K562 (cell line): ENCODE measurements at places on chromosomes 12 and 14. TPM values are rescaled to one million over a fixed set of nuclear protein-coding genes. Genes with fewer than 3 reads are reported as not detected.
A peak's percentile ranks its signal among the peaks of the same experiment; 100 is the strongest.

- no peak for DNase-seq
Observed at GRCh38 chr12:49930515-49931288, 19.8 kb upstream of the AQP2 start.

DNA sequence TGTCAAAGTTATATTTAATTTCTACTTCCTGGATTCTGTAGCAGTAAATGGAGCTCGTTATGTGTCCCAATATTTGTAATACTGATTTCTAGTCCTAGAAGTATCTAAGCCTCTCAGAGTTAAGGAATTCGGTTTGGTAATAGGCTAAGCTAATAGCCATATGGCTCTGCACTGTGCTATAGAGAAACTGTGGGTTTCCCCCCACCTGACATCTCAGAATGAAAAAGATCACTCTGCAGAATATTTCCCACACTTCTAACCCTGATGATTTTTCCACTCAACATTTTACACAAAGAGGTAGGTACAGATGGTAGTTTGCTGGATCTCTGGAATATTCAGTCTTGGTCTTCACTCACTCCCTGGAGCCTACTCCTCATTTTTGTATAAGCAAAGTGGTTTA lies 71.2 kb downstream of the BORCS5 start:
- no peak for DNase-seq

DNA sequence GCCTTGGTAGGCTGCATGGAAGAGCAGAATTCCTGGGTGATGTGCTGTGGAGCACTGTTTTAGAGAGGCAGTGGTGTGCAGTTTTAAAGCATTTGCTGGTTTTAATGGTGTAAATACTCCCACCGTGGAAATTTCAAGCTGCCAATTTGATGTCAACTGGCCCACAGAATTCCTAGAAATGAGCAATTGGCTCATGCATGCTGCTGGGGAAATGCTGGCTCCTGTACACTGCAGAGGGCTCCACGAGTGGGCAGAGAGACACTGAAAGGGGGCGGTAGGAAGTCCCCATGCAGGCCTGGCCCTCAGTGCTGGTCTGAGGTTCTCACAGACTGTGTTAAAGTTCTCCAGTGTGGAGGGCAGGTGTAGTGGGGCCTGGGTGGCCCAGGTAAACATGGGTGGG lies 99.4 kb upstream of the NTF3 start:
- DNase-seq: no peak

DNA sequence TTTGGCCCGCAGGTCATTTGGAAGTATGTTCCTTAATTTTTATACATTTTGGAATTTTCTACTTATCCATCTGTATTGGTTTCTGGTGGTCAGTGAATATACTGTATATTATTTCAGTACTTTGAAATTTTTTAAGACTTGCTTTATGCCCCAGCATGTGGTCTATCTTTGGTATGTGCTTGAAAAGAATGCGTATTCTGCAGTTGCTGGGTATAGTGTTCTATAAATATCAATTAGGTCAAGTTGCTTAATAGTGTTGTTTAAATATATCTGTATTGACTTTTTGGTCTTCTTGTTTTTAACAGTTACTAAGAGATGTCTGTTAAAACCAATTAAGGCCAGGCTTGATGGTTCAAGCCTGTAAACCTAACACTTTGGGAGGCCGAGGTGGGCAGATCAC lies 21.7 kb upstream of the SIX1 start:
- DNase-seq: no peak

DNA sequence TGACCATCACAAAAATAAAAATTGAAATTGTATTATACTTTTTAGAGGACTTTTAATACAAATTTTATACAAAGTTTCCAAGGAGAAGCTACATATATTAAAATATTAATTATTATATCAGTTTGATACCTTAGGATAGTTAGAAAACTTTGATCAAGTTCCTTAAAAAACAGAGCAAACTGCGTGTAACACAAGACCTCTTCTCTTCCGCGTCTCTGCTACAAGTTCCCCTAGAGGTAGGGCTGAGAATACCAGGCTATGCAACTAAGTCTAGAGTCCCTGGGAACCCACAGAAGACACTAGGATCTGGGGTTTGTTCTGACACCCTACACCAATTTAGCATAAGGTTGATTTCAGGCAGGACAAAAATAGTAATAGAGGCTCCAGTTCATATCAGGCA lies 319.0 kb downstream of the FOXG1 start:
- no peak for DNase-seq

DNA sequence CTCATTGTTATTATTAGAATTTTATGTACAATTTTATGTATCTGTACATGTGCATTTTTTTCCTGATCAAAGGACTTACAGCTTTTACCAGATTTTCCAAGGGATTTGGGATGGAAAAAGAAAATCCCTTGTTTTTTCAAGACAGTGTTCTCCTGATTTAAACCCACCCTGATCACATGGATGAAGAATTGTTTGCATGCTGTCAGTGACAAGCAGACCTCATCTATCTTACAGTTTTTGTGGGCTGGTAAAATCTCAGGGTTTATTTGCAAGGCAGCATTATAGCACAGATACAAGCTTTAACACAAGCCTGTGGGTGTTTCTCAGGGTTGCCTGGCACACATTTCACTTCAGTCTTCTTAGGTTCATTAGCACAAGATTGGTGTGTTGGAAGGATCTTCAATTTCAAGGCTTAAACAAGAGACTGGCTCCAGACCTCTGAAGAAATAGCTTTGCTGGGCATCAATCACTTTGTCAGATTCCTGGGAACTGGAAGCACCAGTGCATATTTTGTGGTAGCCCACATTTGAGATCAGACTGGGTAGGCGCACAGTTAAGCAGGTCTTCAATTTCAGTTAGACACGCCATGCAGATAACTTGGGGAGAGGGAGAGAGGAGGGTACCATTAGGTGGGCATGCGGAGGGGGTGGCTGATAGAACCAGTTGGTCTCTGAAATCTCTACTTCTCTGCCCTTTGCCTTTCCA lies 118.0 kb downstream of the TBX5 start:
- DNase-seq: no peak

- DNase-seq: no peak
Observed at GRCh38 chr12:19772776-19773175, 333.5 kb downstream of the AEBP2 start.

GRCh38 chr12:88945051-88945732 lies 364.9 kb upstream of the KITLG start:
- DNase-seq: no peak

DNA sequence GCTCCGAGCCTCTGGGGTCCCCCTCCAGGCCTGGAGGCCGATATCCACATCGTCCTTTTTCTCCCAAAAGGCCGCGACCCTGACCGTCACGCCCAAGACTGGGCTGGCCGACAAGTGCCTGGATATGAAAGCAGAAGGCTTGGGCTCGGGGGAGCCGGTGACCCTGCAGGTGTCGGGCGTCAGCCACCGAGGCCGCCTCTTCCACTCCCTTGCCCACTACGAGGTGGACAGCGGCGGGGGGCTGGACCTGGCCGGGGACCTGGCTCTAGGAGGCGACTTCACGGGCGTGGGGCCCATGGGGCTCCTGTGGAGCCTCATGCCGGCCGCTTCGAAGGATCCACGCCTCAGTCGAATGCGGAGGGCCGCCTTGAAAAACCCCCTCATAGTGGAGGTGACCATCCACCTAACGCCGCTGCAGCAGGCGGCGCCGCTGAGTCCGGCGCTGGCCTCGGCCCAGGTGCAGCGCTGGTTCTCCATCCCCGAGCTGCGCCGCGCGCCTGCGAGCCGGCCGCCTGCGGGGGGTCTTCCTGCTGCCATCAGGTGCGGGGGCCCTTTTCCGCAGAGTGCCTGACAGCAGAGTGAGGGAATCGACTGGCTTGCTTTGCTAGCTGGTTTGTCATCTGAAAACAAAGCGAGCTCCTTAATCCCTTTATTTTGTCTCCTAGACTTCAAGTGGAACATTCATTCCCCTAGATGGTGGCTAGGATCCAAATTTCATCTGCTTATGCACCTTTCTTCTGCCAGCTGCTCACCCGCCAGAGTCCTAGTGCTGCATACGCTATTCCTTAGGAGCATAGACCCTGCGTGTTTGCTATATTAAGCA lies 10.6 kb upstream of the DNAL1 start:
- no peak for DNase-seq

GRCh38 chr12:6452245-6452943 lies 552 bp downstream of the TAPBPL start:
- peak; percentile 12 for DNase-seq

GRCh38 chr12:37548266-37548805 lies 768.2 kb upstream of the ALG10B start:
- no peak for DNase-seq

- DNase-seq: no peak
Observed at GRCh38 chr14:73719791-73720190, 5.6 kb upstream of the PNMA1 start.

DNA sequence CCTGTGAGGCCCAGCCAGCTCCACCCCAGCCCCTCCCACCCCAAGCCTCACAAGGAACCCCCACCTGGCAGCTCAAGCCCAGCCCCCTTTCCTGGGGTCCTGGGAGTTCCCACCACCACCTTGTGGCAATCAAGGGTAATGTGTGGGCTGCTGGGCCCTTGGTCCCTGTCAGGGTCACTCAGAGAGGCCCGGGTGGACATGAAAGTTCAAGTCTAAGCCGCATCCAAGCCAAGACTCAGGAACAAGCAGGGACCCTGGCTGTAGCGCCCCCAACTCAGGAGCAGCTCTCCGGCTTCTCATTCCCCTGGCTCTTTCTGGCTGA lies 106.4 kb upstream of the C14orf180 start:
- DNase-seq: no peak

- no peak for DNase-seq
Observed at GRCh38 chr14:87999277-87999676, 5.7 kb upstream of the GPR65 start.

GRCh38 chr12:5905757-5906156 lies 39.3 kb downstream of the ANO2 start:
- no peak for DNase-seq

- peak; percentile 38 for DNase-seq
Observed at GRCh38 chr14:65164068-65164824, 61.9 kb upstream of the MAX start.

GRCh38 chr12:12481631-12482030 lies 81.0 kb downstream of the DUSP16 start:
- no peak for DNase-seq

- DNase-seq: no peak
Observed at GRCh38 chr14:38944691-38945090, 158.3 kb downstream of the SEC23A start.

DNA sequence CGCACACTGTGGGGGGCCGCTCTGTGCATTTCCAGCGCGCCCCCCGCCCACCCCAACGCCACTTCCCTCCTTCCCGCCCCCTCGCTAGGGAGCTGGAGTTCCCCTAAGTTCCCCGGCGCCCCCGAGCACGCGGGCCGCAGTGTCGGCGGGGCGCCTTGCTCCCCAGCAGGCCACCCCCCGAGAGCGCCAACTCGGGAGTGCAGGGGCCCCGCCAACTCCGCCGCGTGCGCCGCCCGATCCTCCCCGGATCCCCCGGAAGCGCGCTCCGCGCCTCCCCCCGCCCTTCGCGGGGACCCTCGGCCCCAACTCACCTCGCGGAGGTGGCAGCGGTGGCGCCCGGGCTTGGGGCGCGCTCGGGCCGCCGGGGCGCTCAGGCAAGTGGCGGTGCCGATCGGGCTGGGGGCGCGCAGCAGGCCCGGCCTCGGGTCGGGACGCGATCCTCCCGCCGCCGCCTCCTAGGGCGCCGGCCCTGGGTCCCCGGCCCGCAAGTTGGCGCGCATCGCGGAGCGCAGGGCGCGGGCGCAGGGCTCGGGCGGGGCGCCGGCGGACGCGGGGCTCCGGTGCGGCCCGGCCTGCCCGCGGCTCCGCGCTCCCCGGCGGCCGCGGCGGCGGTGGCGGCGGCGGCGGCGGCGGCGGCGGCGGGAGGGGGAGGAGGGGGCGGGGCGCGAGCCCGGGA lies at the start of gene NCOR2:
NCOR2 (minus strand) TSS at position 616 of the 676 bp plus-strand sequence. CDS start 72,361 bp downstream, outside the sequence.
- DNase-seq: peak; percentile 45

The CPNE6 gene
- not detected in 2 replicates for total RNA-seq

The PLA2G1B gene
- 1.4 and 1.8 TPM in 2 replicates for total RNA-seq

The KCNK10 gene
- not detected in 2 replicates for total RNA-seq

The PMCH gene
- total RNA-seq: not detected in 2 replicates

The ADAM21 gene
- total RNA-seq: not detected in 2 replicates

The SMCO2 gene
- total RNA-seq: not detected in 2 replicates

The POTEM gene
- not detected in 2 replicates for total RNA-seq

The ACOT4 gene
- total RNA-seq: not detected in 2 replicates
